ENCODE measurements at places on chromosomes 4 and X.

DNA sequence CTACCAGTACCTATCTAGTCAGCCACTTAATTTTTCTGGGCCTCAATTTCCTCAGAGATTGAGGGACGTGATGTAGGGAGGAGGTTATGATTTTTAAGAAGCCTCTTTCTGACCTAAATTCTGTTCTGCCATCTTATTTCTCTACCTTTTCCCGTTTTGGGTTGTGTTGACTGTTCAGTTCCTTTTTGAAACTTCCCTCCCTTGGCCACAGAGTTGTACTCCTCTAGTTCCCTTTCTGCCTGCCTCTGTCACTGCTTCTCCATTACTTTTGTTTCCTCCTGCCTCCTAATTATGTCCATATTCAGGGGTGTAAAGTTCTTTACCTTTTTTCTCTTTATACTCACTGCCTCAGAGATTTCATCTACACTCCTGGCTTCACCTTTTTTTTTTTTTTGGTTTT lies 25.4 kb downstream of the CLCN5 start:
- no peak for DNase-seq

DNA sequence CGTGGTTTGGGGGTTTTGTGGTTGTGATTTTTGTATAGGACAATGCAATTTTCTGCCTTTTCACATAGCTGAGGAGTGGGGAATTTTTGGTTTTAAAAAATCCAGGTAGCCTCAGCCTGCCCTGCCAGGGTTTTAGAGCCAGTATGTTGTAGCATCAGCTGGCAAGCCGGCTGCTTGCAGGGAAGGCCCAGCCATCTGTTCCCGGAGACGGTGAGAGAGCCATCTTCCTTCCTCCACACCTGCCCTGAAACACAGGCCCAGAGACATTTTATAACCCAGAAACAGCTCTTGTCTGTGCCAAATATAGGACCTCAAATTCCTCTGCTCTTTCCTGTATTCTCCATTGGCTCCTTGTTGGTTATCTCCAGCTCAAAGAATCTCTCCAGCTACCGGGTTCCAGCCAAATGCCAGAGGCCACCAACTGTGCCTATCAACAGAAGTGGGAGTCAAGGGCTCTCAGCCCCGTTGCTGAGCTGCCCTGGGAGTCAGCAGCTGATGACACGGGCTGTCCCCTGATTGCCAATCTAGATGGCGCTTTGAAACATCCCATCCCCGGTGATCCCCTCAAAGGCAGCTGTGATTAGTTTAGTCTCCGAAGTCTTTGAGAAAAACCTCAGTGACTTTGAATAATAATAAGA lies 595.2 kb downstream of the MID1IP1 start:
- DNase-seq = no peak

DNA sequence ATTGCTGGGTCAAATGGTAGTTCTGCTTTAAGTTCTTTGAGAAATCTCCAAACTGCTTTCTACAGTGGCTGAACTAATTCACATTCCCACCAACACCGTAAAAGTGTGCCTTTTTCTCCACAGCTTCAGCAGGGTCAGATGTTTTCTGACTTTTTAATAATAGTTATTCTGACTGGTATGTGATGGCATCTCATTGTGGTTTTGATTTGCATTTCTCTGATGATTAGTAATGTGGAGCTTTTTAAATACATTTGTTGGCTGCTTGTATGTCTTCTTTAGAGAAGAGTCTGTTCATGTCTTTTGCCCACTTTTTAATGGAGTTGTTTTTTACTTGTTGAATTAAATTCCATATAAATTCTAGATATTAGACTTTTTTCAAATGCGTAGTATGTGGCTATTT lies 257.5 kb upstream of the ANKRD50 start:
- no peak for DNase-seq

GRCh38 chr4:71202705-71203104 lies 136.1 kb upstream of the SLC4A4 start:
- DNase-seq = no peak

DNA sequence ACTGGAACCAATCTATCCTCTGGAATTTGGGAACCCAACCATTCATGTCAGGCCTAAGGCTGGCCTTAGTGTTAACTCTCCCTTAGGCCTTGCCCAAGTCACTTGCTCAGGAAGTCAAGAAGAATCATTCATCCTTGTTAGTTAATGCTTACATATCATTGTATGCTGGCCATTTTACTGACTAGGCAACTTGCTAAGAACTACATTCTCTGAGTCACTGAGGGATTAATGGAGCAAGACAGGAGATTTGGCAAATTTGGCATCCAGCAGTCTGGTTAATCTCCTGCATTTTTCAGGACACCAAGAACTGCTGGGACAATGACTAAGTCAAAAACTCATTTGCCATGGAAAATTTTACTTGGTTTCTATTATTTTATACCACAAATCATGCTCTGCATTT lies 115.8 kb upstream of the DDIT4L start:
- DNase-seq = no peak

DNA sequence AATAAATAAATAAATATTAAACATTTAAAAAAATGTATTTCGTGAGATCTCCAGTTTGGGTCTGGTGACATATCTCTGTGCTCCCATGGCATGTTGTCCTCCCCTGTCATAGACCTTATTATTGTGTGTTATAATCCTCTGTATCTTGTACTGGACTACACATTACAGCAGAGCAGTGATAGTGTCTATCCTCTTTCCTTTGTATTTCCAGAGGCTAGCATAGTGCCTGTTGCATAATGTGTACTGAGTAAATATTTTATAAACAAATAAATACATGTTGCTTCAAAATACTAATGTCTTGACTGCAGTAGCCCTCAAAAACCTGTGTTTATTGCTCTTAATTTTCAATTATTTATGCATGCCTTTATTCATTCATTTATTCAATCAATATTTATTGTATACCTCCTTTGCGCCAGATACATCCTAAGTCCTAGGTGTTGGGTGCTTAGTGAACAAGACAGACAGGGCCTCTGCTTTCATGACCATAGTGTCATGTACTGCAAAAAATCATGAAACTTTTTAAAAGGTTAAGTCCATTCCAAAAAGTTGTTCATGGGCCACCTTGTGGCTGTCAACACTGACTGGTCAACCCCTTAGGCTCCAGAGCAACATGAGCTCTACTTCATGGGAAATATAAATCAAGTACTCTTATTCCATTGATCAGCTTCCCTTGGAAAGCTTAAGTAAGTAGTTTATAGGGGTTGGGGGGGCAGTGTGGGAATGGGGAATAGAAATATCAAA lies 303.9 kb downstream of the IQCM start:
- no peak for DNase-seq

DNA sequence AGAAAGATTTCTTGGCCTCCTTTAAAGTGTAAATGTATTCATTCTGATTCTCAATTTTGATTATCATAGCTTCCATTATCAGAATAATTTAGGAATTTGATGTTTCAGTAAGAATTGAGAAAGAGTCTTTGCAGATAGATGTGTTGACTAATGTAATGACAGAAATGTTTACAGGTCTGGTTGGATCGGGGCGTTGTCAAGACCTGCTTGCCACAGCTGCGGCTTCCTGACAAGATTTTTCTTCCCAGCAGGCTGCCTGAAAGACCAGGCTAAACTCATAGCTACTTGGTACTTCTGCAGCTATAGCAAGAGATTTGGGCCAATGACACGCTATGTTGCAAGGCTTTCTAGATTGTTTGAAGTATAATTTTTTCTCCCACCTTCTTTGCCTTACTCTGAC lies 91.5 kb upstream of the ANKRD50 start:
- no peak for DNase-seq

DNA sequence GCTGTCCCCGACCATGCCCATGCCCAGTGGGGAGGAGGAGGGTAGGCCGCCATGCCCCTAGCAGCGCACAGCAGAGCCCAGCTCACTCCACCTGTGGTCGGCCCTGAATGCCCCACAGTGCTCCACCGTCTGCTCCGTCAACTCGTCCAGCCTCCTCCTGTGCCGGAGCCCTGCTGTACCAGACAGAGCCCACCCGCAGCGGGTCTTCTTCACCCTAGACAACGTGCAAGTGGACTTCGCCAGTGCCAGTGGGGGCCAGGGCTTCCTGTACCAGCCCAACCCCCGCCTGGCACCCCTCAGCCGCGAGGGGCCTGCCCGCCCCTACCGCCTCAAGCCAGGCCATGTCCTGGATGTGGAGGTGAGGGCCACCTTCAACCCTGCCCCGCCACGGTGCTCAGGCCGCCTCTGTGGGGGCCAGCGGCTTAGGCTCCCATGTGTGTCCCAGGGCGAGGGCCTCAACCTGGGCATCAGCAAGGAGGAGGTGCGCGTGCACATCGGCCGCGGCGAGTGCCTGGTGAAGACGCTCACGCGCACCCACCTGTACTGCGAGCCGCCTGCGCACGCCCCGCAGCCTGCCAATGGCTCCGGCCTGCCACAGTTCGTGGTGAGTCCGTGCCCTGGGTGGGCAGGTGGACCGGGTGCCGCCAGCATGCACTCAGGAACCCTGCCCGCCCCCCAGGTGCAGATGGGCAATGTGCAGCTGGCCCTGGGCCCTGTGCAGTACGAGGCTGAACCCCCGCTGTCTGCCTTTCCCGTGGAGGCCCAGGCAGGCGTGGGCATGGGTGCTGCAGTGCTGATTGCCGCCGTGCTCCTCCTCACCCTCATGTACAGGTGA lies 6.9 kb upstream of the SRPK3 start:
- DNase-seq = no peak

- DNase-seq = no peak
These were observed 245.4 kb downstream of the FBXW7 start for GRCh38 chr4:152290366-152290921.

- DNase-seq = no peak
These were observed 315.3 kb downstream of the PAPSS1 start for GRCh38 chr4:107404591-107405300.

- no peak for DNase-seq
These were observed 1.7 kb downstream of the MAGEC3 start for GRCh38 chrX:141839856-141840255.

DNA sequence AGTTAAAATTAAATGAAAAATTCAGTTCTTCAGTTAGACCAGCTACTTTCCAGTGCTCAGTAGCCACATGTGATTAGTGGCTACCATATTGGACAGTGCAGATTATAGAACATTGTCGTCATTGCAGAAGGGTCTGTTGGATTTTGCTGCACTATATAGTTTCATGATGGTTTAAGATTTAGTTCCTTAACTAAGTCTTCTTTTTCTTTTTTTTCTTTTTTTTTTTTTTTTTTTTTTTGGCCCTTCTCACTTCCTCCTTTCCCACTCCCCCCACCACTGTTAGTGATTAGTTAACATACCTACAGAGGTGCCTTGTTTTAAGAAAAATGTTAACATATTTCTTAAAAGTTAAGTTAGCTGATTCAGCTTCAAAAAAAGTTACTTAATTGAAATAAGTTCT lies 9.0 kb downstream of the RAB9A start:
- DNase-seq = no peak

DNA sequence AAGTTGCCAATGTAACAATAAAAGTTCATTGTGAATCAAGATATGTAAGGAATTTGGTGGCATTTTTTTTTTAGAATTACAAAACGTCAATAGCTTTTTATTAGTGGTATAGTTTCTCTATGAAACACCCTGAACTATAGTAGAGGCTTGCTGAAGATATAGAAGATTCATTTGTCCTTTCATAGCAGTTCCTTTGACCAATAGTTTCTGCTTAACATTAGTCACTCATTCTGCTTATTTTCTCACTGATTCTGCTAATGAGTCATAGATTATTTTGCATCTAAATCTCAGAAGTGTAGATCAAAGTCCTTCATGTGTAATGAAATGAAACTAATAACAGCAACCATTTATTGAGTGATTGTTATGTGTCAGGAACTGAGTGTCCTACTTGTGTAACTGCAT lies 205.0 kb upstream of the TET2 start:
- DNase-seq = no peak

DNA sequence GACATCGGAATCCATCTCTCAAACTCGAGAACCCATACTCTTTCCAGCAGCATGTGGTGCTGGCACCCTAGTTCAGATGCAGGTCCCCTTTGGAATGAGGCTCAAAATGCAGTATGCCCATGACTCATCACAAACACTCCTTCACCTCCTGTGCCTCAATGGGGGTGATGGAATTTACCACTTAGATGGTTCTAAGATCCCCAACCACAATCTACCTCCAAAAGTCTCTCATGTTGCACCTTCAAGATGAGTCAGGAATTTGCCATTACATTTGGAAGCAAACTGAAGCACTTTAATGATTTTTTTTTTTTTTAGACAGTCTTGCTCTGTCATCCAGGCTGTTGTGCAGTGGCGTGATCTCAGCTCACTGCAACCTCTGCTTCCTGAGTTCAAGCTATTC lies 8.5 kb upstream of the MID1 start:
- DNase-seq = no peak

DNA sequence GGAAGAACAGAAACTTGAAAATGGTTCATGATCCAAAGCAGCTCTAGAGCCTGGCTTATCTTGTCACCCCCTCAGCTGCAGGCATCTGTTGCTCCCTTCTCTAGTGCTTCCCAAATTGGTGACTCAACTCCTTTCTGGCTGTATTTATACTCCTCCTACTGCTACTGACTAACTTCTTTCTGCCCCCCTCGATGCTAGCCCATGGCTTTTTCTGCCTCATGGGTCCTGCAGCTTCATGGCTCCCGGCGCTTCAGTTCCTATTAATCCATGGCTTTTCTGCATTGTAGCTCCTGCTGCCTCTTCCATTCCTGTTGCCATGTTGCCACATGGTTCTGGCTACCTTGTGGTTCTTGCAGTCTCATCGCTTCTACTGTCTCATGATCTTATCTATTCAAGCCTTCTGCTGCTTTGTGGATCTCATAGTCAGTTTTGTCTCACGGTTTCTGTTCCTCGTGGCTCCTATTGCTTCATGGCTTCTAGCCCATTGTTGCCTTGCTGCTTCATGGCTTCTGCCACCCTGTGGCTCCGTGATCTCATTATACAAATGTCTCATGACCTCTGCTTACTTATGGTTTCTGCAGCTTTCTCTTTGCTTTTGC lies 48.1 kb downstream of the SMC1A start:
- no peak for DNase-seq

DNA sequence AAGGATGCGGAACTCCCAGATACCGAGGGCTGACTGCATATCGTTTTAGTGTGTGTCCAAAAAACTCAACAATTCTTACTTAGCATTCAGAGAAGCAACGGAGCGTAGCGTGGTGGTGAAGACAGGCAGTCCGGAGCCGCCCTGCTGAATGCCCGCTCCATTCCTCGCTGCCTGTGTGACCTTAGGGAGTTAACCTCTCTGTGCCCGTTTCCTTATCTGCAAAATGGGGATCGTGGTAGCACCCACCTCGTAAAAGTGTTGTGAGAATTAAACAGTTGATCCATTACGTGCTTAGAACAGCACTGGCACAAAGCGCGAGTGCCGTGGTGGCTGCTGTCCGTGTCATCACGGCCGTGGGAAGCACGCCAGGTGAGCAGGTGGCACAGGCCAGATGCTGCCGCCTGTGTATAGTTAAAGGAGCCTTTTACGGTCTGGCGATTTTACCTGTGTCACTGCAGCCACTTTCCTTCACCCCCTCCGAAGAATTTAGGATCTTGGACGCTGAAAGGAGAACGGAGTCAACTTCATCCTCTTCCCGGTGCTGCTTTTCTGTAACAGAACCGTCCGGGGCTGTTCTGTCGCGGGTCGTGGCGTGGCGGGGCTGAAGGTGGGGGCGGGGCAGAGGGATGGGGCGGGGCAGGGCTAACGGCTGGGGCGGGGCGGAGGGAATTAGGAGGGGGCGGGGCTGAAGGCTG lies 885 bp downstream of the CCDC110 start:
- DNase-seq = peak; percentile 51
